ENCODE measurements at places on chromosomes 3 and 15.

GRCh38 chr15:63347074-63347857 is 34.4 kb downstream of the CA12 start:
- no peak for DNase-seq

DNA sequence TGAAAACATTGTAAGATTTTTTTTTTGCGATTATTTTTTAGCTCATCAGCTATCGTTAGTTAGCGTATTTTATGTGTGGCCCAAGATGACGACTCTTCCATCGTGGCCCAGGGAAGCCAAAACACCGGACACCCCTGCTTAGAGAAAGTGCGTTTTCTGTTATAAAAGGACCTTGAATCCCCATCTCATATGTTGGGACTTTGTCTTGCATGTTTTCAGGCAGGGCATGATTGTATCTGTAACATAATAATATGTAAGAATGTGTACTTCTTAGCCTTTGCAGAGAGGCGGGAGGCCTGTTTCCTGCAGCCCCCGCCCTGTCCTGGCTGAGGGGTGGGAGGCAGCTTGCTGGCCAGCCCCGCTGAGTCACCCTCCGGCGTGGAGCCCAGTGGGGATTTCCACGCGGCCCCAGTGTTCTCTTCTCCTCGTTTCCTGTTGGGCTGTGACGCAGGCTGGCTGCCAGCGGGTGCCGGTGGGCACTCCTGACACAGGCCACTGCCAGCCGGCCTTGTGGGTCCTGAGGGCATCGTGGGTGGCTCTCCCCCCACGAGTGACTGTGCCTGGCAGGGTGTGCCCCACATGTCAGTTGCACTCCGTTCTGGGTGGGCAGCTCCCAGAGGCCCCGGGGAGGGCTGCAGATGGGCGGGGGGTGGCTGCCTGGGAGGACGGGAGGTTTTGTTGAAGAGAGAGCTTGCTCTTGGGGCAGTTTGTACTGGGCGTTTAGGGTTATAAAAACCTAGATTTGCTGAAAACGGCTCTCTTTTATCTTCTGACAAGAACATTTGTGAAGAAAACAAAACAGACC is 55.6 kb downstream of the SMAD3 start:
- DNase-seq: peak; percentile 91

- no peak for DNase-seq
Measured at GRCh38 chr15:69973102-69973714, 124.5 kb downstream of the TLE3 start.

- DNase-seq: peak; percentile 66
Measured at GRCh38 chr15:66603301-66604179, 37.7 kb upstream of the LCTL start.

- no peak for DNase-seq
Measured at GRCh38 chr3:15703346-15703745, 94.4 kb downstream of the ANKRD28 start.

- no peak for DNase-seq
Measured at GRCh38 chr15:39403640-39404117, 177.2 kb upstream of the THBS1 start.

DNA sequence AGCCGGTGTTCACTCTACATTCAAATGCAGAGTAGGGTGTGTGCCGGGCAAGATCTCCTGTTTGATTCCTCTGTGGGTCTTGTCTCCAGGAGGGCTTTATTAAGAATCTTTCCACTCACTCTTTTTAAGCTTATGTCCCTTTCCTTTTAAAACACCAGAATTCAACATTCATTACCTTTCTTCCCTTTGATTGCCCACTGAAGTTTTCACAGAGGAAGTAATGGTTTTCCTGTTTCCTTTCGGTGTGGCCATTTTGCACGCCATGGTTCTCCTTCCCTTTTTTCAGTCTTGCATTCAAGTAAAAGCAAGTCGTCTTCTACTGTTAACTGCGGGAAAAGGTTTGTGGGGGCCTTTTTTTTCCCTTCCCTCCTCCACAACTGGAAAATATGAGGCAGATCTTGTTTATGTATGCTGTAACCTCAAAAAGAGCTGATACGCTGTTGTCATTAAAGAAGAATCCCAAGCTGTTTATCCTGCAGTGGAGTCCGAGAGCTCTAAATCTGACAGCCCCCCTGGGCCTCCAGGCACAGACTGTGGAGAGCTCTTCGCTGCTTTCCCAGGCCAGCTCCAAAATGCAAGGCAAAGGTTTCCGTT is 40.5 kb downstream of the FILIP1L start:
- DNase-seq: peak; percentile 18

GRCh38 chr3:43036621-43037423 is 57.7 kb downstream of the GASK1A start:
- DNase-seq: peak; percentile 34

- no peak for DNase-seq
Measured at GRCh38 chr3:66200147-66200546, 20.7 kb upstream of the SLC25A26 start.

DNA sequence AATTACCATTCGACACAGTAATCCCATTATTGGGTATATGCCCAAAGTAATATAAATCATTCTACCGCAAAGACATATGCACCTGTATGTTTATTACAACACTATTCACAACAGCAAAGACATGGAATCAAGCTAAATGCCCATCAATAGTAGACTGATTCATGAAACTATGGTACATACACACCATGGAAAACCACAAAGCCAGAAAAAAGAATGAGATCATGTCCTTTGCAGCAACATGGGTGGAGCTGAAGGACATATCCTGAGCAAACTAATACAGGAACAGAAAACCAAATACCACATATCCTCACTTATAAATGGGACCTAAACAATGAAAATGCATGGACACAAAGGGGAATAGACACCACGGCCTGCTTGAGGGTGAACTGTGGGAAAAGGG is 11.1 kb upstream of the MCF2L2 start:
- no peak for DNase-seq

- DNase-seq: peak; percentile 56
Measured at GRCh38 chr15:99424978-99425656, 140.7 kb upstream of the MEF2A start.

DNA sequence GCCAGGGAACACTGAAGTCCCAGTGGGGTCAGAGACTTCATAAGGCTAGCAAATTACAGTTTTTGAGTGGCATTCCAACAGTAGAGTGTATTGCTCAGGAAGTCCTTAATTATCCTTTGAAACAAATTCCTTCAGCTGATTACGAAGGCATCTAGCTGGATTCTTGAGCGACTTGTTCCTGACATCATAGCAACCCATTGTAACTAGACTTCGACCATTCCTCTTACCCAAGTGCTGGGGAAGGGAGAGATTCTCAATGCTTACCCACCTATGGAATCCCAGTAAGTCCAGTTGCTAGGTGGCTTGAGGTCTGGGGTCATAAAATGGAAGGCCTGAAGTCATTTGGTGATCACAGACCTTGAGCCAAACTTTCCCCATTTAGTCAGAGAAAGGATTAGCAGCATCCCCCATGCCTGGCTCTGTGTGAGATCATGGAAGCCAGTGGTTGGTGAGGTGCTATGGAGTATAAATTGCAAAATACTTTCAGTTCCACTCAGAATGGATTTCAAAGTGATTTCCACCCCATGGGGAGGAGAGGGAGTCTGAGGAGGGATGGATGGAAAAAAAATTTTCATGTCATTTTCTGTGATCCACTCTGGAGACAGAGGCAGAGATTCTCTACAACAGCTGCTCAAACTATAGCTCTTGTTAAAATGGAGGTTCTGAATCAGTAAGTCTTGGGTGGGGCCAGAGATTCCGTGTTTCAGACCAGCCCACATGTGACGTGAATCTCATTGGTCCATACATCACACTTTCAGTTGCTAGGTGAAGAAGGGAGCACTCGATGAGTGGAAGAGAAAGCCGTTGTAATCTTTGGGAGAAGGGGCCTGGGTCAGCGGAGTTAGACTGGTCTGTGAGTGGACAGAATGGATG is 45.7 kb downstream of the CD86 start:
- peak; percentile 47 for DNase-seq

DNA sequence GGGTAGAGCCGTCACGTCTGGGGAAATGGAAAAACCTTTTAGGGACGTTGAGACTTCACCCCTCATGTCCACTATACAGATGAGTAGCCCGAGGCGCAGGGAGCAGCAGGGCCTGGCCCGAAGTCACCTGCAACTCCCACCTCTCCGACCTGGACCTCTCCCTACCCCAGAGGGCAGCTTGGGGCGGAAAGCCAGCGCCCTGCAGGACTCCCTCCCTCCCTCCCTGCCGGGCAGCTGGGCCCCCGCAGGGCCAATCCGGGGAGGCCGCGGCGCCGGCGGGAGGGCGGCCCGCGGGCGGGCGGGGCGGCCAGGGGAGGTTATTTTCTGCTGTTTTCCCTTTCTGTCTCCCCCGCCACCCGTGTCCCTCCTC is 2.0 kb downstream of the WNT7A start:
- DNase-seq: peak; percentile 7

- DNase-seq: no peak
Measured at GRCh38 chr3:57855943-57856342, 99.8 kb downstream of the SLMAP start.

GRCh38 chr3:15521573-15521965 is at the start of gene COLQ:
Gene COLQ (minus strand): TSS chr3:15521706. CDS start chr3:15521625, 81 bp downstream.
- DNase-seq: no peak

DNA sequence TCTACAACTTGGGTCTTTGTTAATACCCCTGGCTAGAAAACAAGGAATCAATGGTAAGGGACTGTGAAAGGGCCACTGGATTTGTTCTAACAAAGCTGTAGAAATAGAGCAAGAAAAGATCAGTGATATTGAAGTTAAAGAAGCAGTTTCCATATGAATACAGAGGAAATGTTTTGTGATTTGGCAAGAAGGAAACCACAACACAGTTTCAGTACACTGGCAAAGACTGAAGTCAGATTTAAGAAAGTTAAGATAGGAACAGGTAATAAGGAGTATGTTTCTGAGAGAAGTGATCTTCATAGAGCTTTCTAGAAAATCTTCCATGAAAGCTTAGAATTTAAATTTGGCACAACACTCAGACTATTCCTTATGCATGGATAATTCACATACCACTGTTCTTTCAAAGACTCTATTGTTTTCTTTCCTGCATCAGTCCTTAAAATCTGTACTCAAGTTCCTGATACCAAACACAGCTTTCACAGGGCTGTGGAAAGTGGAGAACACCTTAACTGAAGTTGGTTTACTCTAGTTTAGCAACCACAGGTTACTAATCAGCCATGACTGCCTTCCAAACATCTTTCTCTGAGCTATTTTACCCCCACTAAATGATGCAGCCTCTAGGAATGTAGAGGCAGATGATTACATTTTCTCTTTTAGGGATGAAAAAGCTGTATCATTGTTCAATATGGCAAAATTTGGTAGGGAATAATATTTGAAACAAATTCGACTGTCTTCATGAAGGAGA is 32.4 kb upstream of the ALCAM start:
- no peak for DNase-seq

All from CD4-positive, alpha-beta T cell treated with Interleukin-4 for 1 hour (primary cell).